Epithelial cell of esophagus (primary cell): ENCODE measurements at places on chromosomes 1 and 21.

DNA sequence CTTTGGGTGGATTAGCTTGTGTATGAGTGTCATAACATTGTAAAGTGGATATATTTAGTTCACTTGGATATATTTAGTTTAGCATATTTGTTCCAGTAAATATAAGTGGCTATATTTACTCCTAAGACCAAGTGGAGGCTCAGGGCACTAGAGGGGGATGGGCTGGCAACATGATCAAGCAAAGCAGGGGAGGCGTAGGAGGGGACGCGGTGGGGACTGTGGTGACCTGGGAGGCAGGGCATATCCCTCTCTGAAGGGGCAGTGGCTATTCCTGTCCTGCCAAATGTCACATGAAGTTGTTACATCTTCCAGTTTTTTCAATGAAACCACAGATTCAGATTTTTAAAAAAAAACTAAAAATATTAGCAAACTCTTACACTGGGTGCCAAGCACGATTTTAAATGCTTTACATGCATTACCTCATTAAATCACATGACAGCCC lies 51.9 kb upstream of the EDN2 start:
- DNase-seq: no peak

DNA sequence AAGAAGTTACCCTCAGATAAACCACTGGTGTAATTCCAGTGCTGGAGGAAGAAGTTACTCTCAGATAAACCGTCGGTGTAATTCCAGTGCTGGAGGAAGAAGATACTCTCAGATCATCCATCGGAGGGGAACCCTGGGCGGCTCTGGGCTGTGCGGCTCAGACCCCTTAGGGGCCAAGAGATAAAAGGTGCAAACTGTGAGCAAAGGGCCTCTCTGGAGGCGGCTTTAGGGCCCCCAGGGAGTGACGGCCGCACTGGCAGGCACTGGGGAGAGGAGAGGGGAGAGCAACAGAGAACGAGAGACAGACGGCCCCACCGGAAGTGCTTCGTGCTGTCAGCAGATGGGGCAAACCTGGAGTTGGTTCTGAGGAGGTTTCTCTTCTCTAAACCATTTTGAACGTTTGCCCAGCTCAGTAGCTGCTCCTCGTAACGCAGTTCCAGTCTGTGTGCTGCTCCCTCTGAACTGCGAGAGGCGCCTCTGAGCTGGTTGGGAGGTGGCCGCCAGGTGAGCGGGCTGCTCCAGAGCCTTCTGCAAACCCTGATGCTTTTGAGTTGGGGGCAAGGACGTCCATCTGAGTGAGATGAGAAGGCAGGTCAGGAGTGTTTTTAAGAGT lies 62.6 kb upstream of the COL6A1 start:
- DNase-seq: no peak

- DNase-seq: peak; percentile 62
Measured at GRCh38 chr21:39377444-39378050, 28.7 kb upstream of the HMGN1 start.

GRCh38 chr1:151611288-151611790 lies 511 bp upstream of the SNX27 start:
- DNase-seq: peak; percentile 83

- no peak for DNase-seq
Measured at GRCh38 chr1:115687744-115688143, 46.0 kb downstream of the VANGL1 start.

GRCh38 chr1:59502009-59502691 lies 205.3 kb downstream of the FGGY start:
- peak; percentile 79 for DNase-seq

- DNase-seq: no peak
Measured at GRCh38 chr21:46109313-46110221, 11.7 kb downstream of the COL6A2 start.

- no peak for DNase-seq
Measured at GRCh38 chr1:223143537-223144248, 645 bp upstream of the TLR5 start.

DNA sequence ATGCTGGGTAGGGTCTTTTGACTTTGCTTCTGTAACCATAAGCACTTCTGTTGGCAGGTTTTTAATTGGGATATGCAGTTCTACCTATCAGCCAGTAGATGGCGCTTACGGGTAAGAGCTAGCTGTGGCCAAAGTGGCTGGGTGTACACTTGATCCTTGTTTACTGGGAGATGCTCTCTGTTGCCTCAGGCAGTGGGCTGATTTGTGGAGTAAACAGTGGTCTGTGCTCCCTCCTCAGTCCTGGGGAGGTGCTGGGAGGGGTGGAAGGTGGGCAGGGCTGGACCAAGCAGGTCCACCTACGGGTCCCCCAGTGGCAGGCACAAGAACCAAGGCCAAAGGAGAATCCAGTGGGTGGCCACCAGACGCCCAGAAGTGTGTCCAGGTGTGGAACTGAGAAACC lies 43.4 kb downstream of the RALGPS2 start:
- DNase-seq: peak; percentile 36

DNA sequence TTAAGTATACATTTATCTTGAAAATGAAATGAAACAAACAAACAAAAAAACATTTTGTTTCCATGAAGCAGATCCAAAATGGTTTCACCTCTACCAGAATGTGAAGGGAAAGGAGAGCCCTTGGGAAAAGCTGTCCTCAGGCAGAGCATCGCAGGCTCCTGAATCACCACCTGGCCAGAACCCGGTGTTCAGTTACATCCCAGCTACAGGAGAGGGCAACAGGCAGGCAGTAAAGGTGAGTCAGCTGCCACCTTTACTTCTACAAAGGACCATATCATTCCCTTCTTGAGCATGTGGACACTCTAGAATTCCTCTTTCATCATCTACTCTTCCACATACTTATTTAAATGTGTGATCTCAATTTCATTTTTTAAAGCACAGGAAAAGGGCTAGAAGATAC lies 151.2 kb downstream of the PIGK start:
- DNase-seq: peak; percentile 83

DNA sequence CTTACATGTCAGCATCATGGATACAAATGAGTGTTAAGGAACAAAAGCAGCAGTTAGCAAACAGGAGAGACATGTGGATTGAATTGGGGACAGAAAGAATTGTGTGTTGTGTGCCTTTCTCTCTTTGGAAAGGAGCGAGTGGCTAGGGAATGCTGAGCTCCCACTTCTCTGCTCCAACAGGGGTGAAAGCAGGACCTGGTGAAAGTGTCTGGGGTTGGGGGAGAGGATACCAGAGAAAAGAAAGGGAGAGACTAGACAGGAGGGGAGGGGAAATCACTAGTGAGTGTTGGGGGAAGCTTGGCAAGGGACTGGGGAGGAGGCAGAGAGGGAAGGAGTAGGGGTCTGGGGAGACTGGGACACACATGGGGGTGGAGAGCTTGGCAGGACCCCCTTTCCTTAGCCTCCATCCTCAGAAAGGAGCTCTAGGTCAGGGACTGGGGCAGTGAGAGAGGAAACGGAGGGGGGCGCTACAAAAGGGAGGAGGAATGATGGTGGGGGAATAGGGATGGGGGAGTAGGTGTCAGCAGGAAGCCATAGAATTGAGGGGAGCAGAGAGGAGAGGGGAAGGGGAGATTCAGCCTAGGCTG lies 2.2 kb downstream of the KIRREL1 start:
- no peak for DNase-seq

GRCh38 chr1:211738691-211739301 lies 63.4 kb upstream of the NEK2 start:
- DNase-seq: peak; percentile 22

GRCh38 chr1:39484564-39484963 lies 6.9 kb upstream of the BMP8A start:
- no peak for DNase-seq

- no peak for DNase-seq
Measured at GRCh38 chr1:166969074-166969677, 6.2 kb downstream of the ILDR2 start.

- DNase-seq: no peak
Measured at GRCh38 chr21:17427831-17428483, 84.9 kb upstream of the CXADR start.

GRCh38 chr1:199551967-199552565 lies 475.4 kb upstream of the NR5A2 start:
- peak; percentile 71 for DNase-seq

- DNase-seq: no peak
Measured at GRCh38 chr1:224762046-224762445, 145.9 kb downstream of the CNIH3 start.

DNA sequence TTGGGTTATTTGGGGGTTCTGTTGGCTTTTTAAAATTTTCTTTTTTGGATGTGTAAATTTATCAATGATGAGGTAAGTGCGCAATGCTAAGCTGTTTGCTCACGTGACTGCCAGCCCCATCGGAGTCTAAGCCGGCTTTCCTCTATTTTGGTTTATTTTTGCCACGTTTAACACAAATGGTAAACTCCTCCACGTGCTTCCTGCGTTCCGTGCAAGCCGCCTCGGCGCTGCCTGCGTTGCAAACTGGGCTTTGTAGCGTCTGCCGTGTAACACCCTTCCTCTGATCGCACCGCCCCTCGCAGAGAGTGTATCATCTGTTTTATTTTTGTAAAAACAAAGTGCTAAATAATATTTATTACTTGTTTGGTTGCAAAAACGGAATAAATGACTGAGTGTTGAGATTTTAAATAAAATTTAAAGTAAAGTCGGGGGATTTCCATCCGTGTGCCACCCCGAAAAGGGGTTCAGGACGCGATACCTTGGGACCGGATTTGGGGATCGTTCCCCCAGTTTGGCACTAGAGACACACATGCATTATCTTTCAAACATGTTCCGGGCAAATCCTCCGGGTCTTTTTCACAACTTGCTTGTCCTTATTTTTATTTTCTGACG lies 3.1 kb downstream of the OLIG2 start:
- no peak for DNase-seq

DNA sequence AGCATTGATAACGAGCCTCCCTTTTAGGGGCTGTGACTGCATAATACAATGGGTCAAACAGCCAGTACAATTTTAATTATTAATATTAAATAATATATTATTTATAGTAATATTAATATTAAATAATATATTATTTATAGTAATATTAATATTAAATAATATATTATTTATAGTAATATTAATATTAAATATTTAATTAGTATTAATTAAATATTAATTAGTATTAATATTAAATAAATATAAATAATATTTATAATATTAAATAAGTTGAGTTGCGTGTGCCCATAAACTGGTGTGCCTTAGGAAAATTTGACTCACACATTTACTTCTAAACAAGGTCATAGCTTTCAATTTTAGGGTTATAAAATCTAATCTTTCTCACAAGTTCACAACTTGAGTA lies 509.3 kb upstream of the RGS18 start:
- no peak for DNase-seq

- DNase-seq: no peak
Measured at GRCh38 chr1:111192074-111192473, 8.4 kb downstream of the DENND2D start.

GRCh38 chr1:70140894-70141293 lies 64.5 kb downstream of the LRRC40 start:
- peak; percentile 9 for DNase-seq
